ENCODE measurements at places on chromosomes 12 and 14.

DNA sequence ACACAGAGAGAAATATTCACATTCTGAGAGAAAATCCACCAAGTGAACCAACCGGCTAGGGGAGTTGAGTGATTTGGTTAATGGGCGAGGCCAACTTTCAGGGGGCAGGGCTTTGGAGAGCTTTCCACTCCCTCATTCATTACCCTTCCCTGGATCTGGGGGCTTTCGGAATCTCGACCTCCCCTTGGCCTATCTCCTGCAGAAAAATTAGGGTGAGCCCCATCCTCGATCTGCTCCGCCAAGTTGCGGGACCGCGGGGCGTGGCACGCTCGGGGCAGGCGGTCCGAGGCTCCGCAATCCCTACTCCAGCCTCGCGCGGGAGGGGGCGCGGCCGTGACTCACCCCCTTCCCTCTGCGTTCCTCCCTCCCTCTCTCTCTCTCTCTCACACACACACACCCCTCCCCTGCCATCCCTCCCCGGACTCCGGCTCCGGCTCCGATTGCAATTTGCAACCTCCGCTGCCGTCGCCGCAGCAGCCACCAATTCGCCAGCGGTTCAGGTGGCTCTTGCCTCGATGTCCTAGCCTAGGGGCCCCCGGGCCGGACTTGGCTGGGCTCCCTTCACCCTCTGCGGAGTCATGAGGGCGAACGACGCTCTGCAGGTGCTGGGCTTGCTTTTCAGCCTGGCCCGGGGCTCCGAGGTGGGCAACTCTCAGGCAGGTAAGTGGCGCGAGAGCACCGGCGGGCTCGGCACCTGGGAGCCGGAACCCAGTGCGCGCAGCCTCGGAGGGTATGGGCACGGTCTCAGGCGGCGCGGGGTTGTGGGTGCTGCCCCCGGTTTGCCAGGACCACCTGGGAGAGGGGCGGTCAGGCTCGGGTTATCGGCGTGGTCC lies at the start of gene ERBB3:
ERBB3 (plus strand) TSS at position 443 of the 833 bp plus-strand sequence; CDS start at position 579, 136 bp downstream.
- no peak for DNase-seq

DNA sequence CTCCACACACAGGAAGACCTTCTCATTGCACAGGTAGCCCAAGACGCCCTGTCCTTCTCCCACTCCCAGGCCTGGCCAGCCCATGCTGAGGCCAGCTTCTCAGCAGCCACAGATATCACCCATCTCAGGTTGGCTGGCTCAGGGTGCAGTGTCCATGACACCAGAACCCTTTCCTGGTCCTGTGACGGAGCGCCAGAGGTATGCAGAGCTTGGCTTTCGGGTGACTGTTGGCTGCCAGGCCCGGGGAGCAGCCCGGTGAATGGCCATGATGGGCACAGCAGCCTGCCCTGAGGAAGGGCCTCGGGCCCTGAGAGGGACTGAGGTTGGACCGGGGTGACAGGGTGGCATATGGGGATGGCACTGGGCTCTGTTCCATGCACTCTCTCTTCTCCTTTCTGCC lies 173.4 kb downstream of the TSPAN9 start:
- no peak for DNase-seq

GRCh38 chr12:51948066-51948465 lies 3.4 kb upstream of the ACVR1B start:
- DNase-seq = no peak

DNA sequence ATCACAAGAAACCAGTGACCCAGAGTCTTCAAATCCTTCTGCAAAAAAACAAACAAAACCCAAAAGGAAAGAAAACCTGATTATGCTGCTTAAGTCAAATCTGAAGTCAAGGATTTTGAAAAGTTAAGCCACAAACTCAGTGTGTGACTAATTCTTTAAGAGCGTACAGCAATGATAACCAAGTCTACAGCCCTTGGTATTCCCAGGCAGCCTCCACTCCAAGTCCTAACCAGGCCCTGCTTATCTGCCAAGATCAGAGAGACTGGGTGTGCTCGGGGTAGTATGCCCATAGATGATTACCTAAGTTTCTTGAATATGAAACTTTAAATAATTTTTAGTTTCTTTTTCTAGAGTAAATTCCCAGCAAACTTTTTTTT lies 13.1 kb downstream of the PGAM5 start:
- DNase-seq = no peak

GRCh38 chr14:62614122-62614521 lies 431.1 kb downstream of the KCNH5 start:
- DNase-seq = no peak

DNA sequence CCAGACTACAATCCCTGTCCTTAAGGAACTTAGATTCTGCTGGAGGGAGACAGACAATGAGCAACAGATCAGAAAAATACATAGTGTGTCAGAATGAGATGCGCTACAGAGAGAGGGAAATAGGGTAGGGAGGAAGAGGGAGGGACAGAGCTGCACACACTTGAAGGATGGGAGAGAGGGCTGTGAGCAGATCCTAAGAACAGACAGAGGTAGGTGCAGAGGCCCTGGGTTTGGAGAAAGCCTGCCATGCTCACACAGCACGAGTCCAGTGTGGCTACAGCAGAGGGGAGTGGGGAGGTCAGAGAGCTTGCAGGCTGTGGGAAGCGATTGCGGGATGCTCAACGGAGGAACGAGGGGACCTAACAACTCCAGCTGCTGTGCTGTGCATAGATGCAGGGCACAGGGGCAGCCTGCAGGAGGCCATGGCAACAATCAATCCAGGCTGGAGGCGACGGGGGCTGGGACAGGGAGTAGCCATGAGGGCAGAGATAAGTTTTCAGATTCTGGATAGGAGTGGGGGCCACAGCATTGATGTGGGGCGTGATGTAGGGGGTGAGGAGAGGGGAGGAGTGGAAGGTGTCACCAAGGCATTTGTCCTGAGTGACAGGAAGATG lies 20.7 kb downstream of the FAIM2 start:
- no peak for DNase-seq

- no peak for DNase-seq
Measured at GRCh38 chr12:107509421-107509820, 176.2 kb upstream of the PWP1 start.

DNA sequence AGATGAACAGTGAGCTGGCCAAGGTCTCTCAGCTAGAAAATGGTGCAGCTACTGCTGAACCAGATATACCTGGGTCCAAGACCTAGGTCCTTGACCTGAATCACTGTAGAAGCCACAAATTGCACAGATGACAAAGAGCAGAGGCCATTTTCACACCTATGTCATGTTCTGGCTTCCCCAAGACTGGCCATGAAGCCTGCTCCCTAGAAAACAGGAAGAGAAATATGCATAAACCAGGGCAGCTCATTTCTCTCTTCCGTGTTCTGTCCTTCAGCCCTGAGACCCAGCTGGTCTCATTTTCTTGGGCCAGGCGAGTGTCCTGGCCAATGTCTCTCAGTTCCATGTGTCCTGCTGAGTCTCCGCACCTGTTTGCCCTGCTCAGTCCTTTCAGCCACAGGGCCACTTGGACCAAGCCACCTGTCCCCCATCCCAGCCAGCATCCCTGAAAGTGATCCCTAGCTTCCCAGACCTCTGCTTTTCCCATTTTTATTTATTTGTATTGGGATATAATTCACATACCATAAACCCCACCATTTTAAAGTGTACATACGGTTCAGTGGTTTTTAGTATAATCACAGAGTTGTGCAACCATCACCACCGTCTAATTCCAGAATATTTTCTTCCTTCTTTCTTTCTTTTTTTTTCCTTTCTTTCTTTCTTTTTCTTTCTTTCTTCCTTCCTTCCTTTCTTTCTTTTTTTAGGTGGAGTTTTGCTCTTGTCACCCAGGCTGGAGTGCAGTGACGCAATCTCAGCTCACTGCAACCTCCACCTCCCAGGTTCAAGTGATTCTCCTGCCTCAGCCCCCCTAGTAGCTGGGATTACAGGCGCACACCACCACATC lies 27.0 kb downstream of the P2RX7 start:
- no peak for DNase-seq

- no peak for DNase-seq
Measured at GRCh38 chr14:70527501-70528105, 7.2 kb downstream of the ADAM20 start.

DNA sequence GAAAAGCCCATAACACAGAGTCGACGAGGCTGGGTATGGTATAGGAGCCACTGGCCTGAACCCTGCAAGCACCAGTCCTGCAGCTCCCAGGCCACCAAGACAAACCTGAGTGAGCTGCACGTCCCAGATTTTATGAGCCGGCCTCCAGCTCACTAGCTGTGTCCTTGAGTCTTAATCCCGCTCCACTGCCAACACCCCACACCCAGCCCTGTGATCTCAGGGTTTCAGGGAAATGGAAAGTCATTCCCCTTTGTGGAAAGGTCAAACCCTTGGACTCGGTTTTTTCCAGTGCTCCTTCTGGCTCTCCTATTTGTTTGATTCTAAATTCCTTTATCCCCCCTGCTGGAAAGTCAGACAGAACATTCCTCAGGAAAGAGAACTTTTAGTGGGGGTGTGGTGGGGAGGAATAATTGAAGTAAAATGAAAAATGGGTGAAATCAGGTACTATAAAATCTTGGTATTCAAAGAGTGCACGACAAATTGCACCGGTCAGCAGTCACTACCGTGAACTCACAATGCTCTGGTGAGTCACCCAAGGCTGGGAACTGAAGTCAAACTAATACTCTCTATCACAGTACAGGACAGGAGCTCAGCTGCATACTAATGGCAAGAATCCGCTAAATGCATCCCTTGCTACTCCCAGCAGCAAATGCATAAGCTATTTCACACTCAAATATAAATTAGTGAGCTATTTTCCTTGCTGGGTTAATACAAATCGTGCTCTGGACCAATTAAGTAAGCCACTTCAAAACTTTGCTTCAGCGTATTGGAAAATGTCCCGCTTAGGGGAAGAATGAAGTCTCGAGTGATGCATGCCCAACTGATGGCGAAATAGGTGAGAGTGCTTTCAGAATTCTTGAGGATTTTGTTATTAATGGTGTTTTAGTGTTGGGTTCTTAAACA lies 9.0 kb downstream of the PITPNM2 start:
- no peak for DNase-seq

DNA sequence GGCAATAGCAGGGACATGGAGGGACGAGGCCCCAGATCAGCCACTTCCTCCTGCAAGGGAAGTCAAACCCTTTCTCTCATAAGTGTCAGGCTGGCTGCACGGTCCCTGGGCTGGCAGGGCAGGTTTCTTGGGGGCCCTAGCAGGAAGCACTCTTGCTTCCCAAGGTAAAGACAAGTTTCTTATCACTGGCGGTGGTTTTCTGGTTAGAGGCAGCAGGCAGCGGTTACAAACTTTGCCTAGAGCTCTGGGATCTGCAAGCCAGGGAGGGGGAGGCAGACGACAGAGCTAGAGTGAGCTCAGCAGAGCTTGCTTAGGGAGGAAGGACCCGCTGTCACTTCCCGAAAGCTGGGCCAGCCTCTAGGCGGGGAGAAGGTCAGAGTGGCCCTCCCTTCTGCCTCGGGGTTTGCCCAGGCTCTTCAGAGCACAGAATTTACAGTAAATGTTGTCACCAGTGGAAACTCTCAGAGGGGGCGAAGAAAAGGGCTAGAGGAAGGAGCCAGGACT lies 20.4 kb downstream of the BATF start:
- DNase-seq = no peak

DNA sequence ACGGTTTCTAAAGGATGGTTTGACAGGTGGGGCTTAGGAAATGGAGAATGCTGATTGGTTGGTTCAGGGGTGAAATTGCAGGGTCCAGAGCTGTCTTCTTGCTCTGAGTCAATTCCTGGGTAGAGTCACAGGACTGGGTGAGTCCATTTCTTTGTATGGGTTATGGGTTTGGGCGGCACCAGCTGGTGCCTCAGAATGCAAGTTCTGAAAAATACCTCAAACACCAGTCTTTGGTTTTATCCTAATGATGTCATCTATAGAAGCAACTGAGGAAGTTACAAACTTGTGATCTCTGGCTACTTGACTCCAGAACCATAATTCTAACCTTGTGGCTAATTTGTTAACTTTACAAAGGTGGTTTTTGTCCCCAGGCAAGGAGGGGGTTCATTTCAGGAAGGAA lies 47.6 kb upstream of the EIF5 start:
- no peak for DNase-seq

GRCh38 chr14:64324895-64325294 lies 30.7 kb upstream of the ESR2 start:
- no peak for DNase-seq

GRCh38 chr12:96445691-96446583 lies 43.4 kb upstream of the CFAP54 start:
- DNase-seq = no peak

DNA sequence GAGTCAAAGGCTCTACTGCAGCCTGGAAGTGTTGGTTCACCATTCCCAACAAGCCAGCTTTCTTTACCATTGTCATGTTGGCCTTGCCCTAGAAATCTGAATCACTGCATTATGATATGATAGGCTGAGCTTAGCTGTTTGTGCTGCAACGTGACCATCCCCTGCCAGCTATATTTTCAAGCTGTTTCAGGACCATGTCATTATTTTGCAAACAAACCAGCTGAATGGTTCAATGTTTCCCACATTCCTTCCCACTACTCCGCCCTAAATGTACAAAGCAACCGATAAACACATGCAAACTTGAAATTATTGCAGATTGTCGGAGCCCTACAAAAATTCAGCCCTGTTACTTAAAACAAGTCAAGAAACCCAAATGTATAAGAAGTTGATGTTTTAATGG lies 136.1 kb downstream of the KICS2 start:
- DNase-seq = no peak

DNA sequence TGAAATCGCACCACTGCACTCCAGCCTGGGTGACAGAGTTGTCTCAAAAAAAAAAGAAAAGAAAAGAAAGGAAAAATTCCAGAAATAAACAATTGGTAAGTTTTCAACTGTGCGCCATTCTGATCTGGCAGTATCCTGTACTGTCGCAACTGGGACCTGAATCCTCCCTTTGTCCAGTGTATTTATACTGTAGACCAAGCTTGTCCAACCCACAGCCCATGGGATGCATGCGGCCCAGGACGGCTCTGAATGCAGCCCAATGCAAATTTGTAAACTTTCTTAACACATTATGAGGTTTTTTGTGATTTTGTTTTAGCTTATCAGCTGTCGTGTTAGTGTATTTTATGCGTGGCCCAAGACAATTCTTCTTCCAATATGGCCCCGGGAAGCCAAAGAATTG lies 84.7 kb downstream of the TMCC3 start:
- no peak for DNase-seq

- no peak for DNase-seq
Measured at GRCh38 chr12:83335748-83336147, 649.0 kb downstream of the TMTC2 start.

GRCh38 chr14:105867961-105868599 lies 341.7 kb downstream of the TMEM121 start:
- DNase-seq = no peak

DNA sequence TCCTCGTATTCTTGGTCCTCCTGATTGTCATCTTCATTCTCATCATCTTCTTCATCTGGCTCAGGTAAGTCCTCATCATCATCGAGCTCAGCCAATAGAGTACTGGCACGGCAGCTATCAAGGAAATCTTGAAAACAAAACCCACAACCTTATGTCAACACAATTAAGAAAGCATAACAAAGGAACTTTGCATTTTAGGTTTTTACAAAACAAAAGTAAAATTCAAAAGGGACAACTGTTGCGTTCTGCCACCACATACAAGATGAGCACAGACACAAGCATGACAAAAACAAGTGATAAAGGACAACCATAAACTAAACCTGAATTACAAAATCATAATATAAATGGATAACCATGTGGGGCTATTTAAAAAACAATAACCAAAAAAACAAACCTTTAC lies 84.7 kb downstream of the HECTD1 start:
- DNase-seq = no peak

Data from NCI-H1417 treated with DMSO at 0.1 percent for 48 hours (cell line).